ENCODE measurements at places on chromosomes 4 and X.

DNA sequence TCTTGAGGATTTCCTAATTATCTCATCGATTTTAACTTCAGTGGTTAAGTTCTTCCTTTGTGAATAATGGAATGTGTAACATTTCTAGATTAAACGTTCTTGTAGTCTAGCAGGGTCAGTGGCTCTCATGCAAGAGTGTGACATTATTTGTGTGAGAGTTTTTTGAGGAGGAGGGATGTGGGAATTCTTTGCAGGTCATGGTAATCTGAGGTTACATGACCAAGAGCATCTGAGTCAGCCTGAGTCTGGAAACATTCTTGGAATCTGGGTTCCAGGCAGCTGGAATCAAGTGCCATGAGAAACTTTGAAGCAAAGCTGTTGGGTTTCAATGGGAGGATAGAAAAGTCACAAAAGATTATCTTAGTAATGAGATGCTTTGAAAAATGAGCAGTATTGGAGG, 49.5 kb downstream of the GK start:
- DNase-seq, result no peak

GRCh38 chr4:58600290-58600689, 1490.1 kb upstream of the IGFBP7 start:
- DNase-seq, result no peak

- no peak for DNase-seq
These were observed 52.4 kb downstream of the SCFD2 start for GRCh38 chr4:53313510-53313909.

- DNase-seq, result no peak
These were observed 316.2 kb downstream of the STIM2 start for GRCh38 chr4:27176881-27177280.

DNA sequence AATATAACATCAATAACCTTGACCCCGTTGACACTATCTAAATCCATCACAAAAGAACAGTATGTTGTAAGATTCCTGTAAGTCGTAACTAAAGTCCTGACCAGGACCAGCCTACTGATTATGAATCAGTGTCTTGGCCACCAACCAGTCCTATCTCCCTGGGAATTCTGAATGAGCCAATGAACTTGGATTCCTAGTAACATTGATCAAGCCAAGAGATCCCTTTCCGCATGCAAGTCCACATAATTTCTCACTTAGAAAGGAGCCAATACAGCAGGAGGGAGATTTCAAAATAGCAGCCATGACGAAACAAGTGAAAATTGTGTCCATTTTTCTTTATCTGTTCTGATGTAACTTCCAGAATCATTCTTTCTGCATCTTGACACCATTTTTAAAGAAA, 9.5 kb downstream of the XPNPEP2 start:
- DNase-seq, result no peak

DNA sequence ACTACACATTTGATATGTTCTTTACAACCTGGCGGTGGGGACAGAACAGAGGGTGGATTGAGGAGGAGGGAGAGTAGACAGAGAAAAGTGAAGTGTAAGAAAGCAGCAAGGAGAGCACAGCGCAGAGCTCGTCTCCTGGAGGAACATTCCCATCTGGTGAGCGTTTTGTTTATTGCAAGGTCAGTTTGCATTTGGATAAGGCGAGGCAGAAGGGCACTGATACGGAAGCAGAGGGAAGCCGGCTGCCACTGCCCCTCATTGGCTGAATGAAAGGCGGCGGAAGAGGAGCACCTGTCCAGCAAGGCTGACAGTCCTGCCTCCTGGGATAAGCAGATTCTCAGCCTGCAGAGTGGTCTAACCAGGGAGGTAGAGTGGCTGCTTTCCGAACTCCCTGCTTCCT, 83.2 kb downstream of the GPR143 start:
- DNase-seq, result no peak

- DNase-seq, result no peak
These were observed 27.9 kb upstream of the BBS7 start for GRCh38 chr4:121898150-121898549.

- DNase-seq, result no peak
These were observed 302.2 kb upstream of the GALNT7 start for GRCh38 chr4:172866421-172866820.

DNA sequence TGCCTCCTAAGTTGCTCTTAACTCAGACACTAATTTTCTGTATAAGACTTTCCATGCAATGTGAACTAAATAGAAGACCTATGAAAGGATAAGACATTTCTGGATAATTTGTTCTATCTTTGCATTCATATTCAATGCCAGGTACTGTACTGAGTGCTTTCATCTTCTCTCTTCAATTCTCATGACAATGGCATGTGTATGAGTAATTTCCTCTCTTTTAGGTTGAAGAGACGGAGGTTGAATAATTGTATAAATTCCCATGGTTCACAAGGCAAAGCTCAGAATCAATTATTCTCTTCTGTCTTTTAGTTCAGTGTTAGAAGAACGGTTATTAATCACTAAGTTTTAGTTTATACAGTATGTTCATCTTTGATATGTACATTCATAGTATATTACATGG, 29.3 kb upstream of the CFAP299 start:
- DNase-seq, result no peak

DNA sequence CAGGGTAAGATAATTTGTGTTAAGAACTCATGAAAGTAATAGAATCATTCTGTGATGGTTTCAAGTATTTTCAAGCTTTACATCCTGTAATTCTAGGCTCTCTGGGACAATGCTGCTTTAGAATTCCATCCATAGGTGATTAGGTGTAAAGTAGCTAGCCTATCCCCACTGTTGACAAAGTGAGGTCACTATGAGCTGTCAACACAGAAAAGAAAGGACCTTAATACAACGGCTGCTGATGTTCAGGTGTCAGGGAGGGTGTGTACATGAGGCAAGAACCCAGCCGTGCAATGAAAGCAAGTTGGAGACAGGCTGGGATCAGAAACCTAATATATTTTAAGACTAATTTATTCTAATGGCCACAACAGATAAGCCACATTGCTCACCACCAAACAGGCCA, 36.8 kb upstream of the SH3RF1 start:
- DNase-seq, result no peak

DNA sequence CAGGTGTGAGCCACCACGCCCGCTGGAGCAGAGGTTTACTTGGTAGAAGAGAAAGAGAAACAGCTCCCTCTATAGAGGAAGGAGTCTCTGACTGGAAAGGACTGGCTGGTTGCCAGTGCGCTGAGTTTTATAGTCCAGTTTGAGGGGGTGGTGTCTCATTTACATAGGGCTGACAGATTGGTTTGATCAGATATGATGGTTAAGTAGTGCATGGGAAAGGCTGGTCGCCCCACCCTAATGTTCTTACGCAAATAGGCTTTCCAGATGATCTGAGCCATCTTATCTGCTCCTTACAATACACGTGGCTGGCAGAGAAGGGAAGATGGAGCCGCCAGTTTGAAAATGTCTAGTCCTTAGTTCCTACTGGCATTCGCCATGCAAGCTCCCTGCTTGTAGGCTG, 439.5 kb downstream of the NAF1 start:
- DNase-seq, result no peak

- DNase-seq, result no peak
These were observed 103.7 kb downstream of the SORCS2 start for GRCh38 chr4:7295911-7296660.

- DNase-seq, result no peak
These were observed 7.3 kb upstream of the CSF2RA start for GRCh38 chrX:1261285-1261684.

GRCh38 chr4:150782311-150782710, 200.4 kb downstream of the MAB21L2 start:
- no peak for DNase-seq

GRCh38 chr4:123017636-123018395, 95.4 kb upstream of the NUDT6 start:
- no peak for DNase-seq
